ENCODE measurements at places on chromosomes 7 and 10. TPM values are rescaled to one million over a fixed set of nuclear protein-coding genes. Genes with fewer than 3 reads are reported as not detected.

Gene SNX10
- total RNA-seq, result not detected

Gene AGAP6
- 1.9 TPM for total RNA-seq

Gene CLEC5A
- not detected for total RNA-seq

Gene KIFBP
- total RNA-seq, result 67.2 TPM

Gene PAPOLB
- total RNA-seq, result under 0.01 TPM

Gene ZNF679
- total RNA-seq, result not detected

Gene NT5C2
- 60.0 TPM for total RNA-seq
